NCI-H1105 treated with DMSO at 0.1 percent for 48 hours (cell line): ENCODE measurements at places on chromosomes 2 and 18.
A peak's percentile ranks its signal among the peaks of the same experiment; 100 is the strongest.

DNA sequence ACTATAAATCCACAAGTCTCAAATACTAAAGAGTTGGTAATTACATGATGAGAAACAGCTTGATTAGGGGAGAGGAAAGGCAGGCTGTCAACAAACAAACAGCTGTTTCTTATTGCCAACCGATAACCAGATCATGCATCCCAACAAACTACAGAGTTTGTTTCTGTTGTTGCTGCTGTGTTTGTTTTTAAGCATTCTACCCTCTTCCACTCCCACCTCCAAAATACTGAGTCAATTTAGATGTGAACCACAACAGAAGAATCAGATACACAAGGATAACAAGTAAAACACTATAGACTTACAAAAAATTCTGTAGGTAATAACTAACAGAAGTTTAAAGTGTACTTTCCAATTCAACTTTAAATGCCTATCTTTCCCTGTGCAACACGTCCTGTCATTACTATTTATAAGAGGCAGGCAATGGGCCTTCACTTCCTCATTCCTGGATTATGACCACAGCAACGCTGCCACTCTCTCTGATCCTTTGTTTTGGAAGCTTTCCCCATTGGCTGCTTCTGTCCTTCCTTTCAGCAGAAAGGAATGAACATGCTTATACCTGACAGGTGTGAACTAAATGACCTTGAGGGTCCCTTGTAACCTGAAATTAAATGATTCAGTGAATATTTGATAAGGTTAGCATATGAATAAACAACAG lies 152.0 kb downstream of the SRBD1 start:
- no peak for DNase-seq

DNA sequence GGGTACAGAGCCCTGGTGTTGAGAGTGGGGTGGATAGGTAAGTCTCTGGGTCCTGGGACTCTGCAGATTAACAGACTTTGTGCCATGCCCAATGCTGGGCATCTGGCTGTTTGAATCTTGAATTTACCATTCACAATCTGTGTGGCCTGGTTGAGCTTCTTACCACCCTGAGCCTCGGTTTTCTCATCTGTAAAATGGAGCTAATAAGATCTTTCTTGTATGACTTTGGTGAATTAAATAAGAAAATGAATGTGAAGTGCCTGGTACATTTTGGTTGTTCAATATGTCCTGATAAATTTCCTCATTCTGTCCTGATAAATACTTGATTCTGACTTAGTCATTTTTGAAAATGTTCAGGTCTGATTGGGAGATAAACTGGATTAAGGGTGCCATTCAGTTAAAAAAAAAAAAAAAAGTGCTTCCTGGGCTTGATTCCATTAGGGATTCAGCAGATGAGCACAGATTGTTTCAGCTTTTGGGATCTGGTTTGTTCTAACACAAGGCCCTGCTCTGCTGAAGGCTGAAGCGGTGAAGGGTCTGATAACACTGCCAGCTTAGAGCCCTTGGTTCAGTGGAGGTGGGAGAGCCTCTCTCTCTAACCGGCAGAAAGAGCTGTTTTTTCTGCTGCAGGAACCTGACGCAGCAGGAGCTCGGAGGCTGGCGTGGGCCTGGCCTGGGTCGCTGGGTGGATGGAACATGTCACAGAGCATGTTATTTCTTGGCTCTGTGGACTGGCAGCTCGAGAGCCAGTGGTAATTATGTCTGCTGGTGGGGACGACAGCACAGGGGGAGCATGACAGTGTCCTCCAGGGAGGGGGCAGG lies 84.5 kb upstream of the MCFD2 start:
- DNase-seq: no peak

GRCh38 chr2:174546519-174547506 lies 50.8 kb downstream of the WIPF1 start:
- no peak for DNase-seq

- DNase-seq: no peak
These were observed 102.6 kb downstream of the PTPN4 start for GRCh38 chr2:119862127-119862889.

DNA sequence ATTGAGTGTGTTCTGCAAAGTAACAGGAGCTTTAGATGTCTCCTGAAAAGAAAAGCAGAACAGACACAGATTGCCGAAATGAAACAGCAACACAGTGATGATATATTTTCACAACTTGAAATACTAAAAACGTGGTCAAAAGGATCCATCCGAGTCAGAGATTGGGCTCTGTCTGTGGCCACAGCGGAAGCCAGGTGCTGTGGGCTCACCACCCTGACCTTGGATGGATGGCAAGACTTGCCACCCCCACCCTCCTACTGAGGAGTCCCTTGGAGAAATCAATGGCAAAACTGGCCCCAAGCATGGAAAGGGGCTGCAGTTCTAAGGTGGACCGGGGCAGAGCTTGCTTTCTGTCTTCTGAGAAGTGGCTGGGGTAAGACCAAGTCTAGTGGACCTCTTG lies 31.4 kb upstream of the ACKR3 start:
- DNase-seq: no peak

DNA sequence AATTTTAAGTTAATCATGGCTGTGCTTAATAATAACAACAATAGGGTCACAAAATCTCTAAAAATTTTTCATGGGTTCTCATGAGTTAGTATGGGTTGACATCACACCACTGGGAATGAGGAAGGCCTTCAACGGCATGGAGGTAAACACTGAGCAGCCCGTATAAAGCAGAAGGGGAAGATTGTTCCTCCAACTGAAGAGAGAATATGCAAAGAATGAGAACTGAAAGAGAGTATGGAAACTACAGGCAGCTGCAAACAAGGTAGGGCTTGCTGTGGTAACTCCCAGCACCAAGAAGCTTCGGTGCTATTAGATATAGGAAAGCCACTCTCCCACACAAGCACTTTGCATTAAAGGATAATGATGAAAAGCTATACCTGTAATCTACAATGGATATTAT lies 1242.3 kb upstream of the CELF4 start:
- no peak for DNase-seq

DNA sequence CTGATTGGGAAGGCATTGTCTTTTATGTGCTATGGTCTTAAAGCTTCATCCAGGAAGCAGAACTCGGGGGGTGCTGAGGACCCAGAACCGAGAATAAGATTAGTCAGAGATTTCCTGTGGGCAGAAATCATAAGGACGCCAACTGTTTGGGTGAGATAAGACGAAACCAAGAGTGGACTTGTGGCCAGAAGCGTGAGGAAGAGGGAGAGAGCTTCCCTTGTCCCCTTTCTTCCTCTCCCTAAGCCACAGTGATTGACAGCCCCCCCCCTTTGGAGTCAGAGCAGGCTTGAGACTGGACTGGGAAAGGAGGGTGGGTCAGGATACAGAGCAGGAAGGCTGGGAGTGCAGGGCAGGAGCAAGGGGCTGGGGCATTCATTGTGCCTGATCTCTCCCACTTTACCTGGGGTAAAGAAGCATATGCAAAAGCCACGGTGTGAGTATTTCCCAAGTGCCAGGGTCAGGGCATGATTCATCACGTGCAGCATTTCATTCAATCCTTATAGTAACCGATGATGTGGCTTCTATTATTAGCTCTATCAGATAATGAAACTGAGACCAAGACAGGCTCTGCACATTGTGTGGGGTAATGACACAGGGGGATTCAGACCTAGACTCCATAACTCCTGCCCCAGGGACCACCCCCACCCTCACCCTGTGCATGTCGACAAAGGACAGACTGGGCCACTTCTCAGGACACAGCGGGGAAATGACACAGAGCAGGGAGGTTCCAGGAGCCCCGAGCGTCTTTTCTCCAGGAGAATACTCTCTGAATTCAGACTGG lies 3.0 kb upstream of the IL1RN start:
- DNase-seq: no peak

GRCh38 chr2:225493420-225494099 lies 94.0 kb downstream of the NYAP2 start:
- DNase-seq: no peak

DNA sequence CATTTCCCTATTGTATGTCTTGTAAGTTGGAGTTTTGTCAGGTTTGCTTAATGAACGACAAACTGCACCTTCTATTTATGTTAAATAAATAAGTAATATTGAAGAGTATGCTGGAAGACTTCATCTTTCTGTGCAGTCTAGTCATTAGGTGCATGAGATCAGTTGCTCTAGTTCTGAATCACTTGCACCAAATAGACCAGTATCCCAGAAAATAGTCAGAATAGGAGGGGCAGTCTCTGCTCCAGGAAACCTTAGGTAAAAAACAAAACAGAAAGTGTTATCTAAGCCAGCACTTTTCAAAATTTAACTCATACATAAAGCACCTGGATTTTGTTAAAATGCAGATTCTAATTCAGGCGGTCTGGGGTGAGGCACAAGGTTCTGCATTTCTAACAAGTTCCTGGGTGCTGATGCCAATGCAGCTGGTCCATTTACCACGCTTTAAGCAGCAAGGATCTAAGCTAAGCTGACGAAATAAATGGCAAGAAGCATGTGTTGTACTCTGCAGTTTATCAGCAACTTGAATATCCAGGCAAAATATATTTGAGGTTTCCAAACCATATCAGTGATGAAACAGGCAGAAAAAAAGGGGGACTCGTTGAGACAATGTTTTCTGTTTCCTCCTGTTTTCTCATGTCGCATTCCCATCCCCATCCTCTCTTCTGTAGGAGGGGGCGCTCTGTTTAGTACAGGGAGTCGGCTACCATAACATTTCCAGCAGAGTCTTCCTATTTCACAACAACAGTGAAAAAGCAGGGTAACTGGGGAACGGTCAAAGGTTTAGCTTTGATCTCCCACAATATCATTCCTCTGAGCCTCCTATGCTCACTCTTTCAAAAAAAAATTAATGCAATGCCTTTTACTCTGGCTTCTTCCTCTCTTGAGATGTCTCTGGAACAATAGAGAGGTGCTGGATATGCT lies 106.4 kb downstream of the MBD2 start:
- no peak for DNase-seq

DNA sequence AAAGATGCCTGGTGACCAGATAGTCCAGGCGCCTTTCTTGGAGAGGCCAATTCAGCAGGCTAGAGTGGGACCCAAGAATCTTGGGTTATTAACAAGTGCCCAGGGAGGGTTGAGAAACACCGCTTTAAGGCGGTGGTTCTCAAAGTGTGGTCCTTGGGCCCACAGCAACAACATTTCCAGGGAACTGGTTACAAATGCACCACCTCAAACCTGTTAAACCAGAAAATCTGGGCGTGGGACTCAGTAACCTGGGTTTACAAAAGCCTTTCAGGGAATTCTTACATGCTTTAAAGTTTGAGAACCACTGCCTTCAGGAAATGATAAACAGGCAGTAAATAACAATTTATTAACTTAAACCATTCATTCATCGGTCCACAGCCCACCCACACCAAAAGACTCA lies 92.5 kb downstream of the SP3 start:
- no peak for DNase-seq

- no peak for DNase-seq
These were observed 12.4 kb upstream of the TAF1B start for GRCh38 chr2:9830685-9831410.

DNA sequence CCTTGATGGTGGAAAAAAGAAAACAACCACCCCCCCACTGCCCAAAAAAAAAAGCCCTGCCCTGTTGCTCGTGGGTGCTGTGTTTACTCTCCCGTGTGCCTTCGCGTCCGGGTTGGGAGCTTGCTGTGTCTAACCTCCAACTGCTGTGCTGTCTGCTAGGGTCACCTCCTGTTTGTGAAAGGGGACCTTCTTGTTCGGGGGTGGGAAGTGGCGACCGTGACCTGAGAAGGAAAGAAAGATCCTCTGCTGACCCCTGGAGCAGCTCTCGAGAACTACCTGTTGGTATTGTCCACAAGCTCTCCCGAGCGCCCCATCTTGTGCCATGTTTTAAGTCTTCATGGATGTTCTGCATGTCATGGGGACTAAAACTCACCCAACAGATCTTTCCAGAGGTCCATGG lies 28.0 kb downstream of the MAL start:
- DNase-seq: no peak

GRCh38 chr2:24343225-24343882 lies 17.0 kb downstream of the ITSN2 start:
- no peak for DNase-seq

DNA sequence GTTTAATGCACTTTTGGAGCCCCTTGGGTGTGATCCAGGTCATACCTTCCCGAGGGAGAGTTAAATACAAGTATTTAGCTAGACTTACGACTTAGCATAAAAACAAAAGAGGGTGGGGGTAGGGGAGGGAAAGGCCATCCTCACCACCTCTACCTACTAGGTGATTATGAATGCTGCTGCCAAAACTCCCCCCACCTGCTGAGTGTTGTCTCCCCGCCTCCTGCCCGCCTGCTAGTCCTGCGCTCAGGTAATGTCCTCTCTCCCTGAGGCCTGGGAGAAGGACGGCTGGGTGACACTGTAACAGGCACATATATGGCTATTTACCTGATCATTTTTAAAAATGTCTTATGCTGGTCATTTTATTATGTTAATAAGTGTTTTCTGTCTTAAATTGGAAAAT lies 3.0 kb upstream of the NCKAP5 start:
- DNase-seq: no peak

GRCh38 chr2:67936969-67937368 lies 125.8 kb downstream of the C1D start:
- DNase-seq: no peak

DNA sequence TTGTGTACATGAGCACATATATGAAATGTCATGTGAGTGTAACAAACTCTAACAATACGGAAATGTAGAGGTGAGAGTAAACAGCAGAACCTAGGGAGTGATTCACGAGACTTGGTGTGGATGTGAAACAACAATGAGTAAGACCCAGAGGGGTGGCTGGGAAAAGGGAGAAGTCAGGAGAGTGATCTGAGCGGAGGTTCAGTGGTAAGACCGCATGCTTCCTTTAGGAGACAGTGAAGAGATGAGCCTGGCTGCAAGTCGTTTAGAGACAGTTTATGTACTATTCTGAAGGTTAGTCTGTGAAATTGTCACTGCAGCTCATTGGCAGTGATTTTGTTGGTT lies 150.6 kb downstream of the PRPF40A start:
- DNase-seq: no peak

- DNase-seq: peak; percentile 58
These were observed 564 bp downstream of the GCC2 start for GRCh38 chr2:108449410-108450130.

GRCh38 chr18:45321520-45321919 lies 293.8 kb upstream of the SLC14A2 start:
- DNase-seq: peak; percentile 26

GRCh38 chr18:79923896-79924585 lies 27.4 kb downstream of the SLC66A2 start:
- DNase-seq: no peak

DNA sequence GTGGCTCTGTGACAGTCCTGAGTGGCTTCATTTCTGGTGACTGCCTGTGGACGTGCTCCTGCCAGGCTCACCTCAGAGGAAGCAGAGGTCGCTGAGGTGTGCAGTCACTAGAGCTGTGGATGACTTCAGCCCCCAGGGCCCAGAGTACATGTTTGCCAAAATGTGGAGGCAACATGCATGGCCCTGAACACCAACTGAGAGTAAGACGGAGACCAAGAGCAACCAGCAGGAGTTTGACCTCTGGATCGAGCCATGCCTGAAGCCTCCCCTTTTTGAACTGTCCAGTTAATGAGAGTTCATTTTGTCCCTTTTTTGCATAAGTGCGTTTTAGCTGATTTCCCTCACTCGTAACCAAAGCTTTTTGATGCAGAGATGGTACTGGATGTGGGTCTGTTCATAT lies 184.9 kb downstream of the RTP5 start:
- no peak for DNase-seq
